Hematopoietic multipotent progenitor cell (in vitro differentiated cells): ENCODE measurements at places on chromosomes 2 and 18. TPM values are rescaled to one million over a fixed set of nuclear protein-coding genes. Genes with fewer than 3 reads are reported as not detected.
A peak's percentile ranks its signal among the peaks of the same experiment; 100 is the strongest.

The MAB21L4 gene
- total RNA-seq, result not detected

The DAW1 gene
- total RNA-seq, result not detected

The COL3A1 gene
- total RNA-seq, result not detected

DNA sequence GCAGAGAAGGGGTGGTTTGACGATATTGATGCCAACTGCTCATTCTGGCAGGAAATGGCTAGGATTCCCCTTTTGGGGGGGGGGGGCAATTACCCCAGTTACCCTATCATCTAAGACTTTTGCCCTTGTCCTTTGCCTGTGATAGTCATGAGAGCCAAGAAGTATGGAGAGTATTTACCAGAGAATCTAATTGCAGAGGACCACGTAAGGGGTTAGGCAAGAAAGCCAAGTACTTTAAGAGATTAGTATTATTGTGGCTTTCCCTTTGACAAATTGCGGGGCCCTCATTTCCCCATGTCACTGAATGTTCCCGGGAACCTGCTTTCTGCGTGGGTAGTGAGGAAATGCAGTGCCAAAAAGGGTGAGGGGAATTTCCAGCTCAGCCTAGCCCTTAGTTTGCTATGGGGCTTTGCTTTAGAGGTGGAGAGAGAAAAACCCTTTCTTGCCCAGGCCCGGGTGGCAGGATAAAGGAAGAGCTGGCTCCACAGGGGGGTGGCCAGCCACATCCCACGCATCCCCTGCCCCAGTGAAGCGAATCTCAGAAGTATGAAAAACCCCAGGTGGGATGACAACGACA is 1.5 kb downstream of the AQP4 start:
- no peak for DNase-seq

The ANKRD62 gene
- not detected for total RNA-seq

DNA sequence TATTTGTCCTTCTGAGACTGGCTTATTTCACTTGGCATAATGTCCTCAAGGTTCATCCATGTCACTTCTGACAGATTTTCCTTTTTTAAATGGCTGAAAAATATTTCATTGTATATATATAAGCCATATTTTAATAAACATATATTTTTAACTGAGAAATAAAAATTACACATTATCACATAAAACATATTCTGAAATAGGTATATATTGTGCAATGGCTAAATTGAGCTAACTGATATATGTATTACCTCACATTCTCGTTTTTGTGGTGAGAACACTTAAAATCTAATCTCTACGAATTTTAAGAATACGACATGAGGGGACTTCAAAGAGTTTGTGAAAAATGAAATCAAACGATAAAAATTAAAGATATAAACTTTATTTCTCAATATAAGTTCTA is 25.7 kb upstream of the ZSWIM2 start:
- no peak for DNase-seq

The ST8SIA3 gene
- total RNA-seq, result not detected

GRCh38 chr2:176986487-176986886 is 226.1 kb upstream of the HNRNPA3 start:
- DNase-seq, result no peak

- no peak for DNase-seq
These were observed 23.8 kb downstream of the SNORC start for GRCh38 chr2:232893834-232894233.

DNA sequence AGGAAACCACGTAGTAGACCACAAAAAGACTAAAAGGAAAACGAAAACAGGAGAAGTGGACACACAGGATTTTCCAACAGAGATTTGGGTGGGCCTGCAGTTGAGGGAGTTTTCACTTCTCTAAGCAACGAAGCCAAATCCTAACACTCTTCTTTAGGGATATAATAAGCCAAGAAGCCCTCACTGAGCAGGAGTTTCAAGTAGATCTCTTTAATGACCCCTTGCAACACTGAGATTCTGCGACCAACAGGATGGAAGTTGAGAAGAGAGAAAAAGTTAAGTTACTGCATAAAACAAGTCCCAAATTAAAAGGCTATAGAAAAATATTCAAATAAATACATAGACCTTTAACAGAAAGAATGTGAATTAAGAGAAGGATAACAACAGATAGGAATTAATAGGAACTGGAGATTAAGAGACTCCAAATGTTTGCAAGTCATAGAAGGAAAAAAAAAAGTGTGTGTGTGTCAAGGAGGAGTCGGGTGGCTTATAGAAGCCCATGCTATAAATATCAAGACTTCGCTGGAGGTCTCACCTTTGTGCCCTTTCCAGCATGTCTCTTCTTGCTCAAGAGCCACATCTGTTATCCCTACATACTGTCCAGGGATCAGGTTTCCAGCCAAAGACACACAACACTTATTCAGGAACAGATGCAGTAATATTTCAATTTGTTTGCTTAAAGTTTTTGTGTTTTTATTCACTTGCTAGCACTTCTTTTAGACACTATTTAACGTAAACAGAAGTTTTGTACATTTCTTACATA is 69.4 kb upstream of the ARHGAP28 start:
- DNase-seq, result no peak

DNA sequence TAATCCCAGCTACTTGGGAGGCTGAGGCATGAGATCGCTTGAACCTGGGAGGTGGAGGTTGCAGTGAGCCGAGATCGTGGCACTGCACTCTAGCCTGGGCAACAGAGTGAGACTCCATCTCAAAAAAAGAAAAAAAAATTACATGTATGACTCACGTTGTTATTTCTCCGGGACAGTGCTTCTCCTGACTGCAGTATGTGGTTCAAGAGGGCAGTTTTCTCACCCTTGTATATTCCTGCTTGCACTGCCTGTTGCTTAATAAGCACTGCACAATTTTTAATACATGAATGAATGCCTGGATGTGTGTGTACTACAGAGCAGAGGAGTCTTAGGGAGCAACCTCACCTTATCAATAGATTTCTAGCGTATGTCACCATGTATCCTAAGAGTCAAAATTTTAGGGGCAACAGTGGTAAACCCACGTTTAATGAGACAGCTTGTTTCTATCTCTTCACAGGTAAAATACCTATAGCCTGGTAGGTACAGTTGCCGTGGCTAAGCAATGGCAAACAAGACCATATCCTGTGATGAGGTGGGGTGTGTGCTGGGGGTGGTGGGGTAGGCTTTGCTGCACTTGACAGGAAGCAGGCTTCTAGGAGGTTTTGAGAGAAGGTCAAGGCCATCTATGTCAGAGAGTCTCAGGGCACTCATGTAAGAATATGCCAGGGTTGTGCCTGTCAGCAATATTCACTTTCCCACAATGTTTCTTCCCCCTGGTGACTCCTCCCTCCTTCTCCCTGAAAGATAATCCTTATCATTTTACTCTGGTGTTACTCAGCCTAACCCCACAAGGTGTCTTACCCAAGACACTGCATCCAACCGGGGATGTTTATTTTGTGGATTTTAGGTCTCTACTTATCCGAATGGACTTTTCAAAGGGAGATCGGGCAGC is 36.9 kb upstream of the MEX3C start:
- no peak for DNase-seq

GRCh38 chr2:49045083-49045482 is 109.2 kb downstream of the FSHR start:
- no peak for DNase-seq

- peak; percentile 50 for DNase-seq
These were observed 35.5 kb downstream of the POU3F3 start for GRCh38 chr2:104889291-104889959.

The ACMSD gene
- total RNA-seq, result not detected

- DNase-seq, result no peak
These were observed 274.9 kb upstream of the TCF4 start for GRCh38 chr18:55862693-55863390.

The SLC4A3 gene
- total RNA-seq, result under 0.01 TPM

- DNase-seq, result peak; percentile 27
These were observed 177.5 kb downstream of the CD8B2 start for GRCh38 chr2:106664669-106665068.

GRCh38 chr2:37232131-37232933 is 874 bp downstream of the NDUFAF7 start:
- DNase-seq, result no peak

- DNase-seq, result no peak
These were observed 8.8 kb upstream of the ZBTB7C start for GRCh38 chr18:48417985-48418384.

DNA sequence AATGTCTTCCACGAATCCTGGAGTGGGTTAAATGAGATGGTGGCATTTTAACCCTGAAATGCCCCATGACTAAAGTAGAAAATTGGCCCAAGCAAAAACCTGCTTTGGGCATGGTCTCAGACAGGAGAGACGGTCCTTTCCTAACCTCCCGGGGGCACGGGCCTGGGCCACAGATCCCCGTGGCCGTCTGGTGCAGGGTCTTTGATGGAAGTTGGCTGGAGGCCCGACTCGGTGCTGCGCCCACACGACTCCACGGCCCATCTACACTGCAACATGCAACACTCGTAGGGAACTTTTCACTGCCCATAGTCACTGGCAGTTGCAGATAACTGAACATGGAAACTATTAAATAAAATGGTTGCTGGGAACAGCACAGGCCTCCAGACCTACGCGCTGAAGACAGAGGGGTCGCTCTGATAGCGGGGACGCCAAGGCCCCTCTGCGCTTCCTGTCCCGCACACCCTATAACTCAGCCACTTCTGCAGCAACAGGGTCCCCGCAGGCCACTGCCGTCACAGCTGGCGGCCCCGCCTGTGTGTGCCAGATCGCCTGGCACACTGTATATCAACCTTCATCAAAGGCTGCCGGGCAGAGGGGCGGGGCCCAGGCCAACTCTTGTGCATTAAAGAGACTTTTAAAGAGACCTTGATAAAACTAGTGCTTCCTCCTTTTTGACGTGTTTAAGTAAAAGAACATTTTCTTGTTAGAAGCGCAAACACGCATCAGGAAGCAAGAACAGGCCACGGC is 214.1 kb downstream of the TWIST2 start:
- peak; percentile 85 for DNase-seq

DNA sequence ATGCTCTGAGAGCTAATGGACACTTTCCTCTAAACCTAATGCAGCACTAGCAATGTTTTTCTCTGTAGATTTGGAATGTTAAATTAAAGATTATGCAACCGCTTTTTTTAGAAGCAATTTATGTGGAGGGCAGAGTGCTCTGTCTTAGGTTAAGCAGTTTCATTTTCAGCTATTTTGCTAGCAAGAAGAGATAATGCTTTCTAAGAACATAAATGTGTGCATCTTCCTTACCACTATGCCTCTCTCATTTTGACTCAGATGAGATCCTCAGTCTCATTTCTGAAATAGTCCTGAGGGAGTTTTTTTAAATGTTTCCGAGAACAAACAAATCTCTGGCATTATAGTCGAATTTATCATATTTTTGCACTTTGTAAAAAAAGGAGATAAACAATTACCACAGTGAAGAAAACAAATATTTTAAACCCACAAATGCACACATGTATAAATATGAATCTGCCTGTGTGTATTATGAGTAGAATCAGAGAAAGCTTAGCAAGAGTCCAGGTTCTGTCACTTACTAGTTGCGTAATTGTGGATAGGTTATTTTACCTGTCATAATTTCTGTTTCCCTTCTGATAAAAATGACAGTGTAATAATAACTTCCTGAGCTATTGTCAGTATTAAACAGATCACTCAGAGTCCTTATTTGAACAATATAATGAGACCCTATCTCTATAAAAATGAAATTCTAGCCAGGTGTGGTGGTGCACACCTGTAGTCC is 207.7 kb upstream of the CRIM1 start:
- DNase-seq, result no peak

The IL1F10 gene
- total RNA-seq, result not detected

The C2orf78 gene
- not detected for total RNA-seq

GRCh38 chr2:26469092-26469710 is 8.7 kb downstream of the OTOF start:
- peak; percentile 59 for DNase-seq

DNA sequence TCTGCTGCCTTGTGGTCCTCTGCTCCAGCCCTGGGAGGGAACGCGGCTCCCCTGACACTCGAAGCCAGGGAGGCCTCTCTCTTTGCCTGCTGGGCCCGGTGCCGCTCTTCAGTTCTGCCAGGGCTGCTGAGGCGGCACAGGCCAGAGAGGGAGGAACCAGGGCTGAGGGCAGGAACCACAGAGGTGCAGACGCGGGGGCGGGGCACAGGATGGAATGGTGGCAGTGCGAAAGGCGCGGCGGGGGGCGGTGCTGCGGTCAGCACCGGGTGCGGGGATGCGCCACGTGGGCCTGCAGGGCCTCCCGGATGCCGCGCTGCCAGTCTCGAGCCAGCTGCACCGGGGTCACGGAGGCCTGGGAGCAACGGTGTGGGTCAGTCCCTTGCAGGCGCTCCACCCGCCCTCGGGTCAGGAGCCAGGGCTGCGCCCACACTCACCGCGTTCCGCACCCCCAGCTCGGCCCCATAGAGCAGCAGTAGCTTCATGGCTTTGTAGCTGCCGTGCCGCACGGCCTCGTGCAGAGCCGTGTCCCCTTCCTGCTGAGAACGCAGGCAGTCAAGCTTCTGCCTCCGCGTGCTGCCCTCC is 4.4 kb downstream of the ANKRD23 start:
- DNase-seq, result peak; percentile 52

DNA sequence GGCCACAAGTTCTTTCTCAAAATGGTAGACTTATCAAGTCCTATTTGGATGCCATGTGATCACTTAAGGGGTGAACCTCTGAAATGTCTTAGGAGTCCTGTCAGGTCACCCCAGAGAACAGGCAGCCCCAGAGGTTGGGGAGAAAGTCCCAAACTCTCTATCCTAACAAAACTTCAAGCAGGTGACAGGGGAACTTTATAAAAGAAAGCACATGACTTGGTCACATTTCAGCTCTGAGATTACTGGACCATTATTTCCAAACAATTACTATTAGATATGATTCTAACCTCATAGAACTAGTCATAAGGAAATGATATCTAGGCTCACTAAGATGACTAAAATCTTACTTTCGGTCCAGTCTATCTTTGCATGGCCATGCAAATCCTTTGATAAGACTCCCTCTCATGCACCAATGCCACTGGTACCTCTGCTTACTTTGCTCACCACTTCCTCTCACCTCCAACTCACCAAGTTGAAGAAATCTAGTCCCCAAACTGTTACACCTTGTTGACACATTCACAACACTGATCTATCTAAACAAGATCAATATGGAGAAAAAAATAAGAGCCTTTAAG is 107.0 kb downstream of the GALNT14 start:
- no peak for DNase-seq

DNA sequence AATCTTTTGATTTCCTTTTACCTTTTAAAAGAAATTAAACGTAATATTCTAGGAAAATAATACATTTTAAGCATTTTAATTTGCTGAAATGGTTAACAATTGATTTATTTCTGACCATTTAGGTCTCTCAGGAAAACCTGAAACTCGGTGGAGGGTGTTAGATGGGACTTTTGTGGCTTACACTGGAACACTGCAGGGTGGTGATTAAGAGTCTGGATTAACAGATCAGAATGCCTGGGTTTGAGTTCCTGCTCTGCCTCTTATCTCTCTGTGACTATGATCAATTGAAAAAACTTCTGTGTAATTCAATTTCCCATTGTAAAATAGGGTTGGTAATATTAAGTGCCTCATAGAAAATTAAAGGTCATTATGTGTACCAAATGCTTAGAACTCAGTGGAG is 168.7 kb downstream of the UBE2E3 start:
- no peak for DNase-seq

- no peak for DNase-seq
These were observed 226.7 kb upstream of the PKDCC start for GRCh38 chr2:41821167-41821566.

DNA sequence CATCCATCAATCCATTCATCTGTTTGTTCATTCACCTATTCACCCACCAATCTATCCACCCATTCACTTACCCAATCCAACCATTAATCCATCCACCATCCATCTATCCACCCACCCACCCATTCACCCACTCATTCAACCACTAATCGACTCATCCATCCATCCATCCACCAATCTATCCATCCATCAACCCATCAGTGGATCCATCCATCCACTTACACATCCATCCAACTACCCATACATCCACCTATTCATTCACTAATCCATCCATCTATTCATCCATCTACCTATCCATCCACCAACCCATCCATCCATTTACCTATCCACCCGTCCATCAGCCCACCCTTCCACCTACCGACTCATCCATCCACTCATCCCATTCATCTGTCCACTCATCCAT is 11.3 kb downstream of the MYO7B start:
- no peak for DNase-seq
